PC-3 (cell line): ENCODE measurements at places on chromosomes 11 and 22.
A peak's percentile ranks its signal among the peaks of the same experiment; 100 is the strongest.

DNA sequence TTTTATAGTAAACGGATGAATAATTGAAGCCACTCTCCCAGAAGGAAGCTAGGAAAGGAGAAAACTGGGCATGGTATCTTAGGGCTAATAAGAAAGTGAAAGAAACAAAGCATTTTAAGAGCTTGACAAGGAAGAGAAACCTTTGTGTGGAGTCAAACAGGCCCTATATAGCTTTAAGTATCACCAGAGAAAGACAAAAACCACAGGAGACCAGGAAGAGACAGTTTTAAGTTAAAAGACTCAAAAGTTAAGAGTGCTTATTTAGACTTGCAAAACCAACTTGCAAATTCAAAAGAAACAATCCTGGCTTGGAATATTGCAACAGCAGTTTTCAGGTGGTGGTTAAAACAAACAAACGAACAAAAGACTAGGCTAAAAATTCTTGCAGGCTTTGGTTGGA is 3.4 kb downstream of the PAK1 start:
- DNase-seq = no peak

DNA sequence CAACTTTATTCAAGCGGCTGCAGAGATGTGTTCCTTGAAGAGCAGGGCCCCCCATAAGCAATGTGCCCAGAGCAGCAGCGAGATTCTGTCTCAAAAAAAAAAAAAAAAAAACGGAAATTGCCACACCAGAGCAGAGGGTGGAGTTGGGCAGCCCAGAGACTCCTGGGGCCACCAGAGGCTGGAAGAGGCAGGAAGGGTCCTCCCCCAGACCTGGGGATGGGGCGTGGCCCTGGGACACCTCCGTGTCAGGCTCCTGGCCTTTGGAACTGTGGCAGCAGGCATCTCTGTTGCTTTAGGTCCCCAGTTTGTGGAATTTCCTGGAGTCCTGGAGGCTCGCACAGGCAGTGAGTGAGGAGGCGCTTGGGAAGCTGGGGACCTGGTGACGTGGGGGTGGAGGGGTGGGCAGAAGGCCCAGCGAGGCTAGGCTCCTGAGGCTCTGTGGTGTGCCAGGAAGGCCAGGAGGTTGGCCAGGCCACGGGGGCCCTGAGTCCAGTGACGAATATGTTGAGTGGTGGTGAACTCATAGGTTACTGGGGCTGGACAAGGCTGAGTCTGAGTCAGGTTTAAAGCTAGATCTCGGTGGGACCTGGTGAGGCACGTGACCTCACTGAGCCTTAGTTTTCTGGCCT is 735.6 kb downstream of the BRD1 start:
- DNase-seq = no peak

DNA sequence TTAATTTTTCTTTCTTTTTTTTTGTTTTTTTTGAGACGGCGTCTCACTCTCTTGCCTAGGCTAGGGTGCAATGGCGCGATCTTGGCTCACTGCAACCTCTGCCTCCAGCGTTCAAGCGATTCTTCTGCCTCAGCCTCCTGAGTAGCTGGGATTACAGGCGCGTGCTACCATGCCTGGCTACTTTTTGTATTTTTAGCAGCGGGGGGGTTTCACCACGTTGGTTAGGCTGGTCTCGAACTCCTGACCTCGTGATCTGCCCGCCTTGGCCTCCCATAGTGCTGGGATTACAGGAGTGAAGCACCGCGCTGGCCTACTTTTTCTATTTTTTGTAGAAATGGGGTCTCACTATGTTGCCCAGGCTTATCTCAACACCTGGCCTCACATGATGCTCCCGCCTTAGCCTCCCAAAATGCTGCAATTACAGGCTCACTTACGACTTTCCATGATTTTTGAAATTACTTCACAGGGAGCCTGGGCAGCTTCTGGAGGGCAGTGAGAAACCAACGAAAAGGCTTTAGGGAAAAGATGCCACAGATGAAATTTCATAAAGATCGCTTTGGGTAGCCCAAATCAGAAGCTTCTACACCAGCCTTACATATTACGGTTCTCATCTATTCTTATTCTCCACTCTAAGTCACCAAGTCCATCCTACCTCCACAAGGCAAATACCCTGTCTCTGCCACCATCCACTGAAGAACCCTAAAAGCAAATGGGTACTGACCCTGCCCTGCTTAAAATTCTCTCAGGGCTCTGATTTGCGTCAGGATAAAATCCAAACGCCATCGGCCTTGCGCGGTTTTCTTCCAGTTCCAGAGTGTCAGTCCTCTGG is 866 bp upstream of the RRM1 start:
- no peak for DNase-seq

DNA sequence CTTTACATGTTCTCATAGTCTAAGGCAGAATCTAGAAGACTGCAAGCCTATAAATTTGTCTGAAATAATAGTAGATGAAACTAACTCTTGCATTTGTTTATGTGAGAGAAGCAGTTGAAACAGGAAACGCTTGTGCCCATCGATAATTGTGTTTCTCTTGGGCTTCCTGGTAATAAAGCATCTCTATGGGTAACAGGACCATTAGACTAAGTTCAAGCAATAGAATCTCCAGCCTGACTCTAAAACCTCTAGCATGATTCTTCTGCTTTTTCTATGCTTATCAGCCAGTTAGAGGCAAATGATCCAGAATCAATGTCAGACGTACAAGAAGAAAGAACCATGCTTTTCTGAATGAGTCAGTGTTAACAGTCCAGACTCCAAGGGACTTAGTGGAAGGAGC is 1734.4 kb downstream of the LRRC4C start:
- no peak for DNase-seq

DNA sequence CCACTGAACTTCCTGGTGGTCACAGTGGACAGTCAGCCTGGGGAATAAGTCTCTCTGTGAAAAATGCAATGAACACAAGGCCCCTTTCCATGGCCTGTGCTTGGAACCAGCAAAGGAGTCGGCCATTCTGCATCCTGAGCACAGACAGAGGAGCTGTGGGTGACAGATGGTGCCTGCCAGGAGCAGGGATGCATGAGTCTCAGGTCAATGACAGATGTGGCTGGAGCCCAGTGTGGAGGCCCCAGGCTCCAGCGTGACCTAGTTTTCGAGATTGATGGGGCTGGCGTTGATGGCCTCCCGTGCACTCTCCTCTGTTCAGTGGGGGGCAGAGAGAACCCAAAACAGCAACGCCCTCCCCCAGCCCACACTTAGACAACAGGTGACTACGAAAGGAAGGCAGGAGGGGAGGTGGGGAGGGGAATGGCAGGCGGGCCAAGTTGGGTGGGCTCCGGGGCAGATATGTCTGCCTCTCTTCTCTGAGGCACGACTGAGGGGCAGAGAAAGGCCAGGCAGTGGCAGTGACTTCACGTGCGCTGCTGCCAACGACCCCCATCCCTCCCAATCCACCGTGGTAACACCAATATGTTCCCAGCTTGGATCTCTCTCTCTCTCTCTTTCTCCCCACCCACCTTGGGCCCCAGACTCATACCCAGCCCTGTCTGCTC is 34.4 kb upstream of the CD5 start:
- DNase-seq = no peak

GRCh38 chr11:124898711-124899110 is 1.0 kb upstream of the ROBO4 start:
- DNase-seq = peak; percentile 86

GRCh38 chr11:83157594-83158356 is 844 bp downstream of the PCF11 start:
- DNase-seq = peak; percentile 40

GRCh38 chr11:59207988-59208451 is 4.7 kb downstream of the MPEG1 start:
- peak; percentile 69 for DNase-seq

- no peak for DNase-seq
These were observed 72.6 kb downstream of the MYO7A start for GRCh38 chr11:77200351-77201268.

DNA sequence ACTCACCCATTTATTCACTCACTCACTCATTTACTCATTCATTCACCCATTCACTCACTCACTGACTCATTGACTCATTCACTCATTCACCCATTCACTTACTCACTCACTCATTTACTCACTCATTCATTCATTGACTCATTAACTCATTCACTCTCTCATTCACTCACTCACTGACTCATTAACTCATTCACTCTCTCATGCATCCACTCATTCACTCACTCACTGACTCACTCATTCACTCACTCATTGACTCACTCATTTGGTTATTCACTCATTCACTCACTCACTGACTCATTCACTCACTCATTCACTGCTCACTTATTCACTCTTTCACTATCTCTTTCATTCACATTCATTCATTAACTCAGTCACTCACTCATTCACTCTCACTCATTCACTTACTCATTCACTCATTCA is 2.5 kb upstream of the MUC5AC start:
- DNase-seq = peak; percentile 31

DNA sequence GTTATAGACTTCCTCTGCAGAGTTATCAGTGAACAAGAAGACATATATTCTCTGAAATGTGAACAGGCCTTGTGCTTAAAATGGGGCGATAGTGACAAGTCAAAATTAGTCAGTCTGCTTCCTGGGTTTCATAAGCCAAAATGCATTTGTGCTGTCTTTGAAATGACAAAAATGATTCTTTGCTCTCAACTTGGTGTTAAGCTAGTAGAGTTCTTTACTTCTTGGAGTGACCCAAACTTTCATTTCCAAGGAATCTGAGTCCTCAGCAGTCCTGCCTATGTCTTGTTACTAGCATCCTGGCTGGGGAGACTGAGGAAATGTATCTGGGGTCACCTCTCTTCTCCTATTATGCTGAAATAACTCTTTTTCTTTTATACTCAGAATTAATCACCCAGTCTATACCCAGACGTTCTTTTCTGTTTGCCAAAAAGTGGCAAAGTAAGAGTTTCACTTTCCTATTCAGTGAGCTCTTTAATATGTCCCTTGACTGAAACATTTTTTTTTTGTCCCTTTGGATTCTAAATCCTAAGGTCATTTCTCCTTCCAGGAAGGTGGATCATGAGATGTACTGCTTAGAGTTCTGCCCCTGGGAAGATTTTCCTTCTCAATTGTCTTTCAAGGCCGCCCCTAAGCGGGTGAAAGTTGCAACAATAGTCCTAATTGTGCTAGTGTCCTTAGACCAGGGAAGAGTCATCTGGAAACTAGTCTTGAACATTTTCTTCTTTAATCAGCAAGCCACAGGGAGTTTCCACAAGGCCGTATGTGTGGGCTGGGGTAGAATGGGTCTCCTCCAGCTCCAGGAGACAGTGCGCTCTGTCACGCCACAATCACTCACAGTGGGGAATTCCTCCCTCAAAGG is 53.0 kb upstream of the RDX start:
- DNase-seq = no peak

GRCh38 chr22:29302402-29302680 is 4.1 kb upstream of the GAS2L1 start:
- no peak for DNase-seq

- no peak for DNase-seq
These were observed 47.0 kb downstream of the GAB2 start for GRCh38 chr11:78370406-78371172.

GRCh38 chr22:50526834-50527801 is 1.7 kb upstream of the SCO2 start:
- peak; percentile 37 for DNase-seq

DNA sequence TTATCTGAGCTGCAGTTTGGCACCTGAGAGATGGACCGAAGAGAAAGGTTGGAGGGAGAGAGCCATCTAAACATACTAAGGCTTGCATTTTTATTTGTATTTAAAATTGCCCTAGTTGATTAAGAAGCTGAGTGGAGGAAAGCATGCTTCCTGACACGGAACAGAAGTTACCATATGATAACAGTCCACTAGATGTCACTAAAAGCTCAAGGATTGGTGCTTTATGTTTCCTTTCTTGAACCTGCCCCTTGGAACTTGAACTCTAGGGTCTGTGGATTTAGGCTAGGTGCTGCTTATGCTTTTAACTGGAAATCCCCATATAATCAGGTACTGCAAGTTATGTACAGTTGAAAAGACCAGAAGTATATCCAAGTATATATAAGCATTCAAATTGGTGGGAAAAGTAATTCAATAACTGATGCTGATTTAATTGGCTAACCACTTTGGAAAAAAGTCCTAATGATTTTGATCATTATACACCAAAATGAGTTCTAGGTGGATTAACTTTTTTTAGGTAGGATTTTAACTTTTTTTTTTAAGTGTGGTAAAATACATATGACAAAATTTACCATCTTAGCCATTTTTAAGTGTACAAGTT is 9.5 kb downstream of the RBMXL2 start:
- peak; percentile 72 for DNase-seq

- peak; percentile 63 for DNase-seq
These were observed 12.2 kb downstream of the MRGPRF start for GRCh38 chr11:69000831-69001242.

DNA sequence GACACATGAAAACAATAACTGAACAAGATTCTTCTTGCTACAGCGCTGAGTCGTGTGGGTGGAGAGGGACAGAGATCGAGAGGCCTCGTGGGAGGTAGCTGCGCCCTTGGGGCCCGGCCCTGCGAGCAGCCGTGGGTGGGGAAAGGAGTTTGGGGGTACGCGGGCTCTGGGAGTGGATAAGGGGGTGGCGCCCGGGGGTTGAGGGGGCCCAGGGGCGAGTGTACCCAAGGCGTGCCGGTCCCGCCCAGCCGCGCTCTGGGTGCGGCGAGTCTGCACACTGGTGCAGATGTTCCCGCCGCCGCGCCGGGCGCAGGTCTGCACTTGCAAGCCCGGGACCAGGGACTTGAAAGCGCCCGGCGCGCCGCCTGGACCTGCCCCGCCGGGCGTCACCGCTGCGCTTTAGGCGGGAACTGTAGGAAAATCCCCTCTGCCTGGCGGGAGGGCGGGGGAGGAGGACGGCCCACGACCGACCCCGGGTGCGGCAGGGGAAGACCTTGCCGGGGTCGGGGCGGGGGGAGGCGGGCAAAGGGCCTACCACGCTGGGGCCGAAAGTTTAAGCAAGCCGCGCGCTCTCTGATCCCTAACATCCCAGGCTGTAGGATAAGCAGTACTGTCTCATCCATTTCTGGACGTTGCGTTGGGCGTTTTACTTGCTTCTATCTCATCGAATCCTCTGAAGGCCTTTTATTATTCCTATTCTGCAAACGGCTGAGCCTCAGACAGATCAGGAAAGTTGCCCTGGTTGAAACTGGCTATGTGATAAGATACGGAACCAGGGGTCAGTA is 1.4 kb upstream of the KREMEN1 start:
- DNase-seq = peak; percentile 20

DNA sequence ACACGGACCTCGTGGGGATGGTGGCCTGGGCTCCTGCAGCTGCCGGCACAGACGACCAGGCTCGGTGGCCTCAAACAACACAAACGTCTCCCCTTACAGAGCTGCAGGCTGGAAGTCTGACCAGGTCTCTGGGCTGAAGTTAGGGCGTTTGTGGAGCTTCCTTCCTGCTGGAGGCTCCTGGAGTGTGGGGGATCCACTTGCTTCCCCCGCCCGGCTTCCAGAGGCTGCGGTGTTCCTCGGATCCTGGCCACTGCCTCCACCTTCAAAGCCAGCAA is 313.5 kb downstream of the CTTN start:
- DNase-seq = no peak

- DNase-seq = no peak
These were observed 14.1 kb upstream of the LRRC10B start for GRCh38 chr11:61494381-61494961.

DNA sequence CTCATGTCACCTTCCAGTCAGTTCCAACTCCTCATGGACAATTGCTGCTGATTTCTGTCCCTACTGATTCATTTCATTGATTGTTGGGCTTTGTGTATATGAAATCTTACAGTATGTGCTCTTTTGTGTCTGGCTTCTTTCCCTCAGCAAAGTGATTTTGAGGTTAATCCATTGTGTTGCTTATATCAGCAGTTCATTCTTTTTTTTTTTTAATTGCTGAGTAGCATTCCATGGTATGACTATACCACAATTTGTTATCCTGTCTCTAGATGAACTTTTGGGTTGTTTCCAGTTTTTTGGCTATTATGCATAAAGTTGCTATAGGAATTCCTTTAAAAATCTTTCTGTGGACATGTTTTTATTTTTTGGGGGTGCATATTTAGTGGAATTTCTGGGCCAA is 59.9 kb downstream of the NXPE1 start:
- no peak for DNase-seq

- DNase-seq = peak; percentile 37
These were observed 18.1 kb upstream of the KLHL35 start for GRCh38 chr11:75450826-75451821.
